ENCODE measurements at places on chromosomes 7 and 10.

- peak; percentile 3 for DNase-seq
Observed at GRCh38 chr10:68096913-68097516, 12.3 kb upstream of the MYPN start.

- DNase-seq, result no peak
Observed at GRCh38 chr7:24718431-24718831, 38.8 kb downstream of the GSDME start.

DNA sequence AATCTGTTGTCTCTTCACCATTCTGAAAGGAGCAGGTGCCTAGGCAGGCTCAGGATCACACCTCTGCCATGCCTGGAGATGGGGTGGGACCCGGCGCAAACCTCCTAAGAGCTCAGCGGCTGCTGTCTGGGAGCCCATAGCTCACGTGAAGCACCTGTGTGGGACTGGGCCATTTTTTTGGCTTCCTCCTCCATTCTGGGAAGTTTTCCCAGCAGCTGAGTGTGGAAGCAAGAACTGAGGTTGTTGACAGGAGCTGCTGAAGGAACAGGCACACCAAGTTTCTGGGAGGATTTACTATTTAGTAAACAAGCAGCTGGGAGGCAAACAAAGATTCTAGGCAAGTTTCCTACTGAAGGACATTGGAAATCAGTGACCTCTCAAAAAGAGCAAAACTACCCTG is 77.3 kb downstream of the FAM13C start:
- no peak for DNase-seq

DNA sequence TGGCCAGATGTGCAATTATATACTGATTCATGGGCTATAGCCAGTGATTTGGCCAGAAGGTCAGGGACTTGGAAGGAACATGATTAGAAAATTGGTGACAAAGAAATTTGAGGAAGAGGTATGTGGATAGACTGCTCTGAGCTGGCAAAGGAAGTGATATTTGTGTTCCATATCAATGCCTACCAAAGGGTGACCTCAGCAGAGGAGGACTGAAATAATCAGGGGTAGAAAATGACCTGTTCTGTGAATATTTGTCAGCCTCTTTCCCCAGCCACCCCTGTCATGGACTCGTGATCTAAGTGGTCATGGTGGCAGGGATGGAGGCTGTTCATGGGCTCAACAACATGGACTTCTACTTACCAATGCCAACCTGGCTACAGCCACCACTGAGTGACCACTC is 47.0 kb downstream of the PTPRE start:
- DNase-seq, result no peak

- DNase-seq, result no peak
Observed at GRCh38 chr10:99369126-99369525, 40.0 kb downstream of the CNNM1 start.

GRCh38 chr10:124106241-124106879 is 13.0 kb upstream of the CHST15 start:
- no peak for DNase-seq

GRCh38 chr7:150417239-150417638 is 33.2 kb upstream of the GIMAP8 start:
- DNase-seq, result no peak

- DNase-seq, result no peak
Observed at GRCh38 chr10:103062854-103063590, 130.1 kb downstream of the NT5C2 start.

DNA sequence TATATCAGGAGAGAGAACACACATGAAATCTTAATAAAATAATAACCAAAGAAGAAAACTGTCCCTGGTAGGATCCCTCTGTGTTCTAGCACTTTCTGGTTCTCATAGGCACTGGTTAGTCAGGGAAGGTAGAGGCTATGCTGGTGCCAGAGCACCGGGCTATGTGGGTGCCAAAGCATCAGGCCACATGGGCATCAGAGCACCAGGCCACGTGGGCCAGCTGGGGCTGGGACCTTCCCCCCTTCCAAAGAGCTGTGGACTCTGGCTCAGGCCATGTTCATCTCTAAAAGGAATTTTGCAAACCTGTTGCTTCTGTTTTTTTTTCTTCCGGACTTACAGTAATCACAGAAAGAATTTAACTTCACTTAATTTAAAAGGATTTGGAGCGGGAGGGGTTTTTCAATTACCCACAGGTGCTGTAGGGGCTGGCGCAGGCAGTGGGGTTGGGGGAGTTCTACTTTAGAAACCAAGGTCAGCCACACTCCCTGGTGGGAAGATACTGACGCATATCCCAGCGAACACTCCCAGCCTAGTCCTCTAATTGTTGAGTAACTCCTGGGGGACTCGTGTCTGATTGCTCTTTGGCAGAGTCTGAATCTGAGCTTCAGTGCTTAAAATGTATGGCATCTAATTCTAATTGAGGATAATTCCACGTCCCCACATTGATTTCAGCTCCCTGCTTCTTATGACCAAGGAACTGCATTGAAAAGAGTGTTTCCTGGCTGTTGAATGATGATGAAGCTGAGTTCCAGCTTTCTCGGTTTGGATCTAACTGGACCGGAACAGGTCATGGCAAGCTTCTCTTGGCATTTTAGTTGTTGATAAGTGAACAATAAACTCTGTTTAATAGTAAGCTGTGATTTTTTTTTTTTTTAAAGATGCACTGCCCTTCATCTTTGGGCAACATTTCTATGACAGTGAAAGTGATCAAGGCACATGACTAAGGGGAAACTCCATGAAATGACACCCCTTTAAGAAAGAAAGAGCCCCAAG is 110.7 kb upstream of the FZD8 start:
- DNase-seq, result no peak

DNA sequence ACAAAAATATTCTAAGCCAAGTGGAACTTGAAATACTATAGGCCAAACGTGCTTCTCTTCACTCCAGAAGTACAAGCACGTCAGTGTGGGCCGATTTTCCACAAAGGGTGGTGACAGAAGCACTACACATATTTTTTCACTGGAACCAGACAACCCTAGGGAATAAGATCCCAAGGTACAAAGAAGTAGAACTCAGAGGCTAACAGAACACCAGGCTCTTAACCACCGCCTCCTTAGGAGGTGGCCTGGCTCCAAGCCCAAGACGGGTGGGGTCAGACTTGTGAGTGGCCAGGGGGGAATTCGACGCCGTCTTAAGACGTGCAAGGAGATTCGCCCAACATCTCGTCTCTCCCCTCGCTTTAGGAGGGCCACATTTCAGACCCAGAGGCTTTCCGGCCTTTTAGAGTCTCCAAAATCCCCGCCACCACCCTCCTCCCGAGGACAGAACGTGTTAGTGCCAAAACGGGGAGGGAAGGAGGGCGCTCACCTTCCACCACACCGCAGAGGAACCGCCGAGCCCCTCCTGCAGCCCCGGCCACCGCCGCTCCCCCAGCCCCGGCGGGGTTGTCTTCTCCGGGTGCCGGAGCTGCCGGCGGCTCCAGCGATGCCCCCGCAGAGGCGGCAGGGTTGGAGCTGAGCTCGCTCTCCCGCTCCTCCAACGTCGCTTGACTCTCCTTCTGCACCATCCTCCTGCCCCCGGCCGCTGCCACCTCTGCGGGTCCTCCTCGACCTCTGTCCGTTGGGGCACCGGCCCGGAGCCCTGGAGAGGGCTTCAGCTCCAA is 716 bp downstream of the OGA start:
- DNase-seq, result peak; percentile 16

DNA sequence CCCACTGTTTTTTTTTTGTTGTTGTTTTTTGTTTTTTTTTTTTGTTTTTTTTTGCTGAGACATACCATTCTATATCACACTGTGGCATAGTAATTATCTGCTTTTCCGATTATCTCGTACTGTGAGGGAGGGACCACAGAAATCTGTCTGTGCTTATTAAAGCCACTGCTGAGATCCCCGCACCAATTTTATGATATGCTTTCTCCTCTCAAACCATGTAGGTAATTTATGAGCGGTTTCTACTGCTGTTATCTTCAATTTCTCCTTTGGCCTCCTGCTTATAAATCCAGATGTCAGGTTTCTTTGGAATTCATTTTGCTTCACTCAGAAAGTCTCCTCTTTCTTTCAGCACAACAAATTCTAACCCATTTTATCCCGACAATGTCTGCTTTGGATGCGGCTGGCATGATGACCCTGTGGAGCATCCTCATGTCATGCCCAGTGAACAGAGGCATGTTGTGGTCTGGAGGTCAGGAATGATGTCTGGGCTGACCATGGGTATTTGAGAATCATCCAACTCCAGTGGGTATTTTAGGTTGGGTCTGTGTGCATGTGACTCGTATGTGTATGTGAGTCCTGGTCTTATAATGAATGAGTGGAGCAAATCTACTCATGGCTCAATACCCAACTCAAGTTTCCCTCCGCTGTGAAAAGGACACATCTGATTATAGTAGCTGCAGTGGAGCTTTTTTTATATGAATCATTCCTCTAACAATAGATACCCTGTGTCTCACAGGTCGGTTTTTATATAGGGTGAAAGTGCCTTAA is 213.4 kb downstream of the GALNT17 start:
- no peak for DNase-seq

DNA sequence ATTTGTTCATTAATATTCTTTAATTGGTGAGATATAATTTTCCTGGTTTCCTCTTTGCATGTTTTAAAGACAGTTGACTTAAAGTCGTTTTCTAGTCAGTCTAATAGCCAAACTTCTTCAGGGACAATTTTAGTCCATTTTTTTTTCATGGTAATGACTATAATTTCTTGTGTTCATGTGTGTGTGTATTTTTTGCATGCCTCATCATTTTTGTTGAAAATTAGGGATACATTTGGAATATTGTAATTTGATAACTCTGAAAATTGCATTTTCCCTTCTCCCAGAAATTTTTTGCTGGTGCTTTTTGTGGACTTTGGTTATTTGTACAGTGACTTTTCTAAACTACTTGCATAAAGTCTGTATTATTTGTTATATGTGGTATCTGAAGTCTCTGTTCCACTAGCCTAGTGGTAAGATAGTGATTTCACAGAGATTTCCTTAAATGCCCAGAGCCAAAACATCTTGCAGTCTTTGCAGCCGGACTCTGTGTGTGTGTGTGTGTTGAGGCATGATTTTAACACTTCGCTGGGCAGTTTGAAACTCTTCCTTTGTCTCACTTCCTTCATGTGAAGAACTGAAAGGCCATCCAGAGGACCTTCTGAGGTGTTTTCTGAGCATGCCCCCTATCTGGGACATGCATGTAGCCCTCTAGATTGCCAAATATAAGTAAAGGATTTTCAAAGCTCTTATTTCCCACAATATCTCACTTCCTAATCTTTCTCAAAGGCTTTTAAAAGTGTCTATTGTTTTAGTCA is 40.9 kb upstream of the ZNF365 start:
- no peak for DNase-seq

GRCh38 chr7:120394595-120394994 is 121.6 kb downstream of the KCND2 start:
- DNase-seq, result no peak

- DNase-seq, result no peak
Observed at GRCh38 chr10:34609287-34609940, 205.7 kb downstream of the PARD3 start.

DNA sequence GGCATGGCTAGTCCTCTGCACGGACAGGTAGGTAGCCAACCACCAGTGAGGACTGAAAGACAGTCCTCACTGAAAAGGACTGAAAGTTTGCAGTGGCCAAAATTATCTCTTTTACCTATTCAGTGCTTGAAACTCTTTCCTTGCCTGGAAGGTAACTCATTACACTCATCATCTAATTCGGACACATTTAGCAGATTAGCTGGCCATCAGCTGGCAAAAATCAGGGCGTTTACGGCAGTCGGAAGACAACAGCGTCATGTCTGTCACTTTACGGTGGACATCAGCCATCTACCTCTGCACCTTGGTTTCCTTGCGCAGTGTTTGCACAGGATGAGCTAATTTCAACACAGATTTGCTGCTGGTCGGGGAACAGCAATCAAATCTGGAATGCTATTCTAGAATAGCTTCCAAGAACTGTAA is 740 bp downstream of the ANXA7 start:
- no peak for DNase-seq

- DNase-seq, result no peak
Observed at GRCh38 chr10:3787016-3787400, 2.0 kb upstream of the KLF6 start.

DNA sequence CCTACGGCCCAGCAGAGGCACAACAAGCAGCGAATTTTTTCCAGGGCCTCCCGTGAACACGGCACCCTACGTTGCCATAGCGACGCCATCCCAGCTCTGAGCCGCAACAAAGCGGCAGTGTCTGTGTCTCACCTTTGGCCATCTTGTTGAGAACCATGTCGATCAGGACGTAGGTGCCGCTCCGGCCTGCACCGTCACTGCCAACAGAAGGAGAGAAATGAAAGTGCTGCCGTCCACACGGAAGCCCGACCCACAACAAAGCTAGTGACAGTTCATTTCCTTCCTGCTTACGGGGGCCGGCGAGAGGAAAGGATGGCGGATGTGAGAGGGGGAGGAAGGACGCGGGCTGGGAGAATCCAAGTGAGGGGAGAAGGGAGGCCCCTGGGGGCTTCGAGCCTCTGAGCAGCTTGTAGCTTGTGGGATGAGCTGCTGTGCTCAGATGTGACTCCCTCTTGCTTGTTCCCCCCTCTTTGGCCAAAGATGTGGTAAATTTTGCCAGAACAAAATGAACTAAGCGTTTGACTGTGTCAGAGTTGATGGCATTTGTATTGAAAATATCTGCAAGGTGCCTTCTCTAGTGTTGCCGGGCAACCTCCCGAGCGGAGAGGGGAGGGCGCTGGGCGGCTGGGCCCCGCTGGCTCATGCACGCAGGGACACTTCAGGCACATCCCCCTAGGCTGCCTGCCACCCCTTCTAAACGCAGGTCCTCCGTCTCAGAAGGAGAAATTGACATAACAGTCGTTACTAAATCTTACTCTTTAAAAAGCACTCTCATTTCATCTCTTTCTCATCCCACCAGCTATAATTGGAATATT is 232.2 kb downstream of the DNAJB6 start:
- no peak for DNase-seq

DNA sequence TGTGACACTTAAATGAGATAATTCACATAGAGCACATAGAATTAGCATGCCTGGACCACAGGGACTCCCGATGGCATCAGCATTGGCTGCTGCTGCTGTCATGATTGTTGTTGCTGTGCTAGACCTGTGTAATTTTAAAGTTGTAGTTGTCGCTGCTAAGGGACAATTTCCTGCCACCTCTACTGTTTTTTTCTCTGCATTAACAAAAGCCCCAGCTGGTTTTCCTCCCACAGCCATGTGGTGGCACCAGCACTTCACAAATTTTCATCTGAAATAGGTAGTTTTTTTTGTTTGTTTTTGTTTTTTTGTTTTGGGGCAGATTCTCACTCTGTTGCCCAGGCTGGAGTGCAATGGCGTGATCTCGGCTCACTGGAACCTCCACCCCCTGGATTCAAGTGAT is 25.4 kb upstream of the PRXL2A start:
- no peak for DNase-seq

- no peak for DNase-seq
Observed at GRCh38 chr7:43658718-43659548, 70.4 kb downstream of the COA1 start.

DNA sequence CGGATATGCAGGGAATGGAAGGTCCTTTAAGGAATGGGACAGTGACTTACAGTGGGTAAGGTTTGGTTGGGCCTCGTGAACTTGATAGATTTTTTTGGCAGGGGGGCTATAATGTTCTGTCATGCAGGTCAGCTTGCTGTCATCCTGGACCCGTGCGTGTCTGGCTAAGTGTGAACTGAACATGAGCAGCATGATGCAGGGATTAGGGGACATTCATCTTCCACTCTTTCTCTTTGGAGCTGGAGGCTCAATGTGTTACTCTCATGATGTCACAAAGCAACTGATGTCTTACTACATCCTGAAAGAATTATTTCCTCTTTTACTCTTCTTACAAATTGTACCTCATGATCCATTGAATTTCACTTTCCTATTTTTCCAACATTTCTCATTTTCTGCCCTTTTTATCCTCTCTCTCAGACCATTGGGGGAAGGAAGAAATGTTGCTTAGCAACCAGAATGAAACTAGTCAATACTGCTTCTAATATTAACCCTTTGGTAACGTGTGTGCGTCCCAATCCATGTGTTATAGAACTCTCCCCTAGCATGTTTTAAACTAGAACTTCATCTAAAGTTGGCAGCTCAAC is 549.1 kb downstream of the LRMDA start:
- DNase-seq, result no peak
